NCI-H82 (cell line): ENCODE measurements at places on chromosomes 2 and 18.

DNA sequence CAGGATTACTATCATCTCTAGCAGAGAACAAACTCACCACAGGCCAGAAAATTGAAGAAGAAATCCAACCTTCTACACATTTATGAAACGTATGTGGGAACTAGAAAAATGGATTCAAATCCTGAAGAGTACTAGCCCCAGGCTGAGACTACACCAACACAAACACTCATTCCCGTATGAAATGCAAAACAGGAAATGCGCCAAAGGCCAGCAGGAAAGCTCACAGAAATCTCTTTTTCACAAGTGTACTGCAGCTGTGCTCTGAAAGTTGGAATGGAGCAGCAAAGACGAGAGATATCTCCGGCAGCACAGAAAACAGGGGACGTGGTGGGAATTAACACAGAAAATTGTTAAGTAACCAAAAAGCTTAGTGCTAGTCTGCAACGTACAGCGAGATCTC lies 913.5 kb downstream of the TDRD15 start:
- no peak for DNase-seq

GRCh38 chr2:1979138-1979537 lies 234.8 kb upstream of the PXDN start:
- DNase-seq = peak; percentile 73

DNA sequence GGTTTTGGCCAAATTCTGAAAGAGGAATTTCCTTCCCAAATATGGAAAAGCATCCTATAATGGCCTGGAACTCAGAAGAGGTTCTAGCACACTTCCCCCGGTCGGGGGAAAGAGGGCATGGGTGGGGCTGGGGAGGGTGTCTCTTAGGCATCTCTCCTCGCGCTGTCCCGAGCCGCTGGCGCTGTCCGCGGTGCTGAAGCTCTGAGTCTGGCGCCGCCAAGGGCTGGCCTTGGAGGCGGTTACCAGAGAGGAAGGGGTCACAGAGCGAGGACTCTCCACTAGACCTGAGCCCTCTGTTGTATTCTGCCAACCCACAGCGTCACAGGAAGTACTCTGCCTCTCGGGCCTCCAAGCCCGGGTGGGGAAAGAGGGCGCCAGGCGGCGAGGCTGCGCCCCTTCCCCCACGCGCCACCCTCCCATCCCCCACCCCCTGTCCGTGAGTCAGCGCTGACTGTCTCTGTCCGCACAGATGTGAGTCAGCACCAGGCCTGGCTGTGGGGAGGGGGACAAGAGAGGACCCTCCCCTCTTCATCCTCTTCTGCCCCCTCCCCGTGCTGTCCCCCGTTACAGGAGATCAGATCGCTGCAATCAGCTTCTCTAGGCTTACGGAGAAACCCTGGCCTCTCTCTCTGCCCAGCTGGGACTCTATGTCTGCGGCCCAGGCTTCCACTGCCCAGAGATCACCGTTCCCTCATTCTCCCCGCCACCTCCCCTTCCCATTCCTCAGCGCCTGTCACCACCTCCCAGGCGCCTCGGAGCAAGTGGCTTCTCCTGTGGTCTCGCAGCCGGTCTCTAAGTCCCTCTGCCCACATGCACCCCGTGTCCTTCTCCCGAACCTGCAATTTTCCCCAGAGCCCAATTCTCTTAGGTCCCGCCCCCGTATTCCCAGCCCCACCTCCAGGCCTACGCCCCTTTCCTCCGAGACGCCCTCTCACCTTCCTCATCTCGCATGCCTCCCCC lies 779 bp downstream of the PTPRN start:
- peak; percentile 86 for DNase-seq

GRCh38 chr2:47535996-47536395 lies 133.0 kb downstream of the MSH2 start:
- DNase-seq = no peak
